Stimulated activated CD4-positive, alpha-beta T cell treated with anti-CD3 and anti-CD28 coated beads, Interleukin-12 subunit alpha, Interleukin-12 subunit beta, amount 100 ng/mL, for 24 hours (primary cell): ENCODE measurements at places on chromosomes 1 and 21.

GRCh38 chr1:153842006-153842471 lies 66.8 kb downstream of the SLC27A3 start:
- no peak for DNase-seq

GRCh38 chr1:196423612-196424011 lies 184.6 kb downstream of the KCNT2 start:
- no peak for DNase-seq

GRCh38 chr1:91700332-91700731 lies 185.6 kb downstream of the TGFBR3 start:
- DNase-seq: no peak

DNA sequence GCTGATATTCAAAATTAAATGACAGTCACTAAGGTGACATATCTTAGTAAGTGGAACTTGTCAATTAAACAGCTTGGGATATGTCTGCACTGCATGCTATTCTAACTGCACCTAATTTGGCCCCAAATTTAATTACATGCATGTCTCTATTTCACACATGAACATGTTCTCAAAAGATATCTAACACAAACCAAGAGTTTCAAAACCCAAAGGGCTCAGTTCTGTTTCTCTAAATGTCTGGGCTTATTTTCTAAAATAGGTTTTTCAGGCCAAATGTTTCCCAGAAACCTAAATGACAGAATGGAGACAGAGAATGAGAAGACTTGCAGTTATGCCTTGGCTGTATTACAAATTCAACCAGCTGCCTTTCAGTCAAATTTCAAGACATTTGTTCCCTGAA lies 11.3 kb downstream of the RAB29 start:
- no peak for DNase-seq

DNA sequence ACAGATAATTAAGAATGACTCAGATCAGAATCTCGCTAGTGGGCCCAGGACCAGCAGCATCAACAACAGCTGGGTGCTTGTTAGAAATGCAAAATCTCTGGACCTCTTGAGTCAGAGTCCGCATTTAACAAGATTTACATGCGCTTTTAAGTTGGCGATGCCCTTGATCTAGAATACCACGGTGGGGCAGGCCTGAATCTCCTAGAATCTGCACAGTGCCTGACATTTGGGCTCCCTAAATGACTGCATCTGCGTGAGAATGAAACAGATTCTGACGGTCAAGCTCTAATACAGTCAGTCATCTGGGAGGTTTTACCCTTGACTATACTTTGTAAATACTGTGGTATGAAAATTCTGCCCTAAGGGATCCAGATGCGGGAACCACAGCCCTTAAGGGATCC lies 17.2 kb upstream of the RAB29 start:
- no peak for DNase-seq
